ENCODE measurements at places on chromosomes 2 and 18. TPM values are rescaled to one million over a fixed set of nuclear protein-coding genes. Genes with fewer than 3 reads are reported as not detected.

The XRCC5 gene
- total RNA-seq = 265 TPM

The IGFBP5 gene
- 60.9 TPM for total RNA-seq

The RAB31 gene
- 20.3 TPM for total RNA-seq

The SKA1 gene
- 5.3 TPM for total RNA-seq

The MBD1 gene
- total RNA-seq = 57.1 TPM

The FHOD3 gene
- 38.0 TPM for total RNA-seq

The NT5DC4 gene
- not detected for total RNA-seq

The SERPINB4 gene
- total RNA-seq = not detected

The KIF5C gene
- total RNA-seq = 340 TPM

The RMC1 gene
- 29.4 TPM for total RNA-seq

The KCNS3 gene
- total RNA-seq = 4.6 TPM

All from cerebellum (tissue), 4 donors.